Heart right ventricle (tissue), 16 donors: ENCODE measurements at places on chromosomes 5 and 9.

GRCh38 chr5:171581781-171582180, 162.3 kb downstream of the FGF18 start:
- no peak for DNase-seq

- DNase-seq, result no peak
These were observed 81.2 kb downstream of the NDFIP1 start for GRCh38 chr5:142189813-142190212.

GRCh38 chr9:88969646-88970373, 21.5 kb upstream of the S1PR3 start:
- no peak for DNase-seq

DNA sequence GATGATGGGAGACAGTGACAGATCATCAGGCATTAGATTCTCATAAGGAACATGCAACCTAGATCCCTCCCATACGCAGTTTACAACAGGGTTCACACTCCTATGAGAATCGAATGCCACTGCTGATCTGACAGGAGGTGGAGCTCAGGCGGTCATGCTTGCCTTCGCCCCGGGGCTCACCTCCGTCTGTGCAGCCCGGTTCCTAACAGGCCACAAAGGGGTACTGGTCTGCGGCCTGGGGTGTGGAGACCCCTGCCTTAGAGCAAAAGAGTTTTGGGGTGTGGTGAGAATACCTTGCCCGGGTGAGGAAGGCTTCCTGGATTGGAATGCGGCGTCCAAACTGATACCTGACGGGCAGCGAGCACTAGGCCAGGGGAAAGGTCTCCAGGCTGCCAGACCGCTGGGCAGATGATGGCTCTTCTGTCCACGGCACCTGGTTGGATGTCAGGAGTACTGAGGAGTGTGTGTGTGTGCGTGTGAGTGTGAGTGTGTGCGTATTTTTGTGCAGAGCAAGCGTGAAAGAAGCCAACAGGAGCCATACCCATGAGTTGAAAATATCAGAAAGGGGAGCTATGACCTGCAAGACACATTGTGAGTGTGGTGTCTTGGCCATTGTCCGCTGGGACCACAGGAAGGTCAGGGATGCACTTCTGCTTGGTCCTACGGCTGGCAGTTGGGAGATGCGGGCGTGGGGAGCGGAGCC, 55.4 kb downstream of the ACER2 start:
- DNase-seq, result no peak

DNA sequence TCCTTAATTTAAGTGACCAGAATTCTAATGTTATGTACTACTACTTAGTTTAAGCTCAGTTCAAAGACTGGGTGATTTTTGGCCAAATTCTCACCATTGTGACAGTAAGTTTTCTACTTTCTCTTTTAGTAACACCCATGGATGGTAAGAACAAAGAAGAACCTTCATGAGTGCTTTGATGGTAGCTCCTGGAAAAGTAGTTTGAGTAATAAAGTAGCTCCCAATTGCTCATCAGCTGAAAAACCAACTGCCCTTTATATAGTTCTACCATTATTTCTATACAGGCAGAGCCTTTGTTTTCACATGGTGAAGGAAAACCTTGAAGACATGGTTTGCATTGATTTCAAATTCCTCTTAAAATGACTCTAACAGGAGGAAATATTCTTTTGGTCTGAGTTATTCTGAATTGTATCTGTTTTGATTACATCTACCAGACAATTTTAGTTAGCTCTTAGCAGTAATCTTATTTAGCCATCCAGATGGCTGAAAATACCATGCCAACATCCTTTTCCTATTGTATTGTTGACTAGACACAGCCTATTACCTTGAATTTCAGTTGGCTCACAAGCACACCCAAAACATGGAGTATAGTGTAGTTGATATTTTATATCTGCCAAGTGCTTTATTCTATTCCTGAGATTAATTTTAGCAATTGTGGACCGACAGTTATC, 23.7 kb upstream of the STARD4 start:
- DNase-seq, result no peak

GRCh38 chr9:137084526-137084925, 2.3 kb upstream of the MAN1B1 start:
- DNase-seq, result no peak

DNA sequence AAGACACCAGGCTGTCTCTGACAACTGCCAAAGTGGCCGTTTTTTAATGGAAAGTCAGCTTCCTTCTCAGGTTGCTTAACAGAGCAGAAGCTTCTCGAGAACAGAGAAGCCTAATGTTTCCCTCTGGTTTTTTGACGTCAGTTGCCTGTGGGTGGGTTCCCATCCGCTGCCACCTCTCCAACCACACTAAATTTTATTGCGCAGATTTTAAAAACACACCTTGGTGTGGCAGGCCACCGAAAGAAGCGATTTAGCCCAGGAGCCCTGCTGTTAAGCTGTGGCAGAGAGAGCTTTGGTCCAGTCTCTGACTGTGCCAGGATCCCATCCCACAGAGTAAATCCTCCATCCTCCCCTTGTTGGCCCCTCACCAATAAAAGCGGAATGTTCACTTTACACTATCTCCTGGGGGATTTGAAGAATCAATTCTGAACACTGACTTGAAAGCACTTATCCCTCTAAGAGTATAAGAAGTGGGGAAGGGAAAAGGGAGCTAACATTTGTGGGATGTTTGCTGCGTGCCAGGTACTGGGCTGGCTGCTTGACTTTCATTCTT, 181.6 kb downstream of the AOPEP start:
- DNase-seq, result peak; percentile 26

GRCh38 chr9:131640438-131641137, 95.3 kb downstream of the PRRT1B start:
- DNase-seq, result no peak
